ENCODE measurements at places on chromosomes 12 and 14.

GRCh38 chr14:97380539-97380941 lies 583.4 kb downstream of the VRK1 start:
- H3K27ac ChIP-seq: no peak overlapping the region
- H3K36me3 ChIP-seq: no peaks in the 10 kb centered on the region
- no peaks in the 10 kb centered on the region for H3K4me1 ChIP-seq
- H3K27me3 ChIP-seq: no peaks in the 10 kb centered on the region
- H3K4me3 ChIP-seq: no peak overlapping the region
- DNase-seq: no peak

DNA sequence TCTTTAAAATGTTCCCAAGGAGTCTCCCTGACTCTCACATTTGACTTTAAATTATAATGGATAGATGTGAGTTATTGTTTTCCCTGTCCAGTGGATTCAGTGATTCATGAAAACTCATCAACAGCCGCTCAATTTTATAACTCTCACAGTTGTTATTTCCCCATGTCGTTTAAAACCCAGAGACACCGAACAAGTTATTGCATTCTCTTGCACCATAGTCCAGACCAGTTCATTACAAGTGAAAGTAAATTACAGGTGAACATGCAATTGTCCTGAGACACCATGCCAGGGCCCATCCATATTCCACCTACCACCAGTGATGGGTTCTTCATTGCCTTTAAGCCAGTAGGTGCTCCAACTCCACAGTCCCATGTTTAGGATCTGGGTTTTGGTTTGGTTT lies 85.7 kb upstream of the CMKLR1 start:
- no peaks in the 10 kb centered on the region for H3K4me1 ChIP-seq
- H3K36me3 ChIP-seq: no peaks in the 10 kb centered on the region
- no peak overlapping the region for H3K4me3 ChIP-seq

- no peaks in the 10 kb centered on the region for H3K27me3 ChIP-seq
- no peaks in the 10 kb centered on the region for H3K36me3 ChIP-seq
- no peak for DNase-seq
- peaks cover 14% of the 10 kb centered on the region for H3K4me1 ChIP-seq
These were observed 35.4 kb upstream of the LTA4H start for GRCh38 chr12:96070670-96071279.

GRCh38 chr12:43316520-43316919 lies 235.5 kb downstream of the ADAMTS20 start:
- no peak overlapping the region for H3K27ac ChIP-seq
- H3K4me1 ChIP-seq: no peaks in the 10 kb centered on the region
- H3K36me3 ChIP-seq: no peaks in the 10 kb centered on the region

GRCh38 chr12:39369756-39370155 lies 73.2 kb downstream of the KIF21A start:
- H3K4me3 ChIP-seq: no peak overlapping the region
- no peaks in the 10 kb centered on the region for H3K4me1 ChIP-seq
- H3K27ac ChIP-seq: no peak overlapping the region
- H3K27me3 ChIP-seq: no peaks in the 10 kb centered on the region

All from vagina (tissue), 2 donors.